ENCODE measurements at places on chromosomes 5 and 9.

DNA sequence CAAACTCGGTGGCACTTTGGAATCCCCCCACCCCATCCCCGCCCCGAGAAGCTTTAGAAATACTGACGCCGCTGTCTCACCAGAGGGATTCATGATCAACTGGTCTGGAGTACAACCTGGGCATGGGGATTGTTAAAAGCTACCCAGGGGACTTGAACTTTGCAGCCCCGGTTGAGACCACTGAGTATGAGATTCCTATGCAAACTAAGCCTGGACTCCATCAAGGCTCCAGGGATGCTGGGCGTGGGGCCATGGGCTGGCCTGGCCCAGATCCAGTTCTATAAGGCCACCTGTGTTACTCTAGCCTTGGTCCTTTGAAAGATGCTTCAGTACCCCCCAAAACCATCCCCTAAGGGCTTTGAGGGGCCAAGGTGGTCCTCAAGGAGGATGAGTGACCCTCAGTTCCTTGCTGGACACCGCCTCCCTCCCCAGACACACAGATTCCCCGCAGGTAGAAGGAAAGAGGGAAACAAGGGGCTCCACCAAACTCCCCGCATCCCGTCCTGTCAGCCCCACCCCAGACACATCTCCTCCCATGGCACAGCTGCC is 68.5 kb downstream of the MRPL36 start:
- DNase-seq = no peak

- no peak for DNase-seq
These were observed 351 bp upstream of the MSX2 start for GRCh38 chr5:174723979-174724483.

GRCh38 chr5:67196537-67197059 is at the start of gene CD180:
Gene CD180, minus strand, starts transcription at chr5:67196799. Its CDS starts 158 bp downstream, at chr5:67196641.
- no peak for DNase-seq

DNA sequence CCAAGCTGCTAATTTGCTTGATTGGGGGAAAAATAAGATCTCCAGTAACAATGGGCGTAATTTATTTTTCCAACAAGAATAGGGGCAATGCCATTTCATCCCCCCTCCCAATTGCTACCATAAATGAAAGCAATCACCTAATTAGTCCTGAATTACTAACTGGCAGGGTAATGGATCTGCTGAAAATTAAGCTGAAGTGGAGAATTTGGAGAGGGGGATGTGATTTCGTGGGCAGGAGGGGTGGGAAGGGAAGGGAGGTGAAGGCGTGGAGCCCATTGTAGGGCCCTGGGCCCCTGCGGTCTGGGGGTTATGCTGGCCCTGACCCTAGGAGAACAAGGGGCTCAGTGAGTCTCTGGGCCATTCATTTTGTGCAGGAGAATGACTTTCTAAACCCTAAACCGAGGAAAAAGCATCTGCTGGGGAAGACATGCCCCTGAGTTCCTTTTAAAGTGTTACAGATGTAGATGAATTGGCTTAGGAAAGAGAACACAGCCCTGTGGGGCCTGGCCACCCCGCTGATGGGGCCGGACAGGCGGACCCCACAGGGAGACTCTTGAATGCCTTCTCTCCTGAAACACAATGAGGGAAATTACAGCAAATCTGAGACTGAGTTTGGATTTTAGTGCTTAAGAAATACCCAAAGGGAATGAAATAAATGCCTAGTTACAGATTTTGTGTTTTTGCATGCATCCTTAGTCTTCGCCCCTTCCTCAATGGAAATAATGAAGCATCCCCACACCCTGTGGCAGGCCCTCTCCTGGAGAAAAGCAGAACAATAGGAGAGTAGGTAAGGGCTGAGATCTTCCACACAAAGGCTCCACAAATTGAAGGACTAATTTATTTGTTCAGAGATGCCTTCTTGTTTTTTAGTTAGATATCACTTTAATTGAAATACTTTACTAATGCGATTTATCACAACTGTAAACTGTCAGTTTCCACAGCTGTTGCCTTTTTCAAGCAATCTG is 143.2 kb downstream of the PSAT1 start:
- DNase-seq = no peak

DNA sequence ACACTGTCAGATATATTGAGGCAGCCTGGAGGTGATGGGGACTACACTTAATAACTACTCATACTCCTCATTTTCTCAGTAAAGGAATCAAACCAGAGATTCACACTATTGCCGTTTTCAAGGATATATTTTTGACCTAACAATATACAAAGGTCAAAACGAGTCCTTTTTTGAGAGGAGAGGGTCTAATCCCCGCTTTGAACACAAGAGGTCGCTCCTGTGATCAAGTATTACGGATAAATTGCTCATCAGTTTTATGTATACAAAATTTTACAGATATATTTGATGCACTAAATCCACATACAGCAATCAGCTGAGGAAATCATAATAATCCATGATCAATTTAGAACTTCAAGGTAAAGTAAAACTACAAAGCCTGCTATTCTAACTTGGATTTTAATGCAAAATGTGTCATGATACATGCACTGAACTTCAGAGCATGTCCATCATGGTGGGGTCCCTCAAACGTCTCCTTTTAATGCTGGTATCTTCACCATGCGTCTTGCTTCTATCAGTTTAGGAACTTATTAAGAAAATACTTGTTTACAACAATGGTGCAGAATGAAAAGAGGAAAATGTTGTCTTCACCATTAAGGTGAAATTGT is 2.5 kb upstream of the ISL1 start:
- no peak for DNase-seq

DNA sequence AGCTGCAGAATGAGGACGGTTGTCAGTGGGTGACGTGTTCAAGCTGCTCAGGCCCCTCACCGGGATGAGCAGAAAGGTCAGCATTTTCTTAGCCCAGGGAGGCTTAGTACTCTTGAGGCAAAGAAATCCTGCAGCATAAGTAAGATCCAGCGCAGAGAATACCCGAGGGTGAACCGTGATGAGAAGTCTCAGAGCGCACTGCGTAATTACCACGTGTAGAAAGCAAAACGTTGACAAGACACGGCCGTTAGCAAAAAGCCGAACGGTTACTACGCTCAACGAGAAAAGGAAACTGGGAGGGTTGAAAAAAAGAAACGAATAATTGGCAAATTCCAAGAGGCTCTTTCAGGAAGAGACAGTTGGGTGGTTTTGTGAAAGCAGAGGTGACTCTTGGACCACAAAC is 104.0 kb downstream of the COL23A1 start:
- DNase-seq = no peak

DNA sequence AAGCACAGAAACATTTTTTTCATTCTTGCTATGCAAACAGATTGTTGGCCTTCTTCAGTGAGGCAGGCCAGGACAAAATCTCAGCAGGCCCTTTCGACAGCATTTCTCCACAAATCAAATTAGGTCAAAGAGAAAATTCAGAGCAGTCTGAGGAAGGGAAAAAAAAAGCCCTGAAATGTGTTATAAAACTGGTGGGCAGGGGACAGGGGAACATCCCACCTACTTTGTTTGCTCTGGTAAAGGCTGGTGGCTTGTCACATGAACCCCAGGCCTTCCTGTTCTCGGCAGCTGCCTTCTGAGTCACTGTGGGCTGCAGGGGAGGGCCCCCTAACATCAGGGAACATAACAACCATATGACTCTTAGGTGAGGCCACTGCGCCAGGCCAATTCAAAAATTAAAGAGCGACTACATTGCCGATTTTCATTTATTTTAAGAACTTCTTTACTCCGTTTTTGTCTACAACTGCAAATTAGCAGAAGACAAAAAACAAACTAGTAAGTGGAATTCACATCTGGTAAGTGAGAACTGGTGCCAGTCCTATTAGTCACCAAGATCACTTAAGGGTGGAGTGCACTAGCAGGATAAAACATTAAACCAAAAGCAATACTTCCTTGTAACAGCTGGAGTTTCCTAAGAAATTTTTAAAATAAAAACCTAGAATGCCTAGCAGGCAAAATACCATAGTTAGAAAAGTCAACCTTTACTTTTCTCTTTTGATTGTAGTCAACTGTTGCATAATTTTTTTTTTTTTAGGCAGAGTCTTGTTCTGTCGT is 46.2 kb upstream of the DENND4C start:
- DNase-seq = peak; percentile 50

DNA sequence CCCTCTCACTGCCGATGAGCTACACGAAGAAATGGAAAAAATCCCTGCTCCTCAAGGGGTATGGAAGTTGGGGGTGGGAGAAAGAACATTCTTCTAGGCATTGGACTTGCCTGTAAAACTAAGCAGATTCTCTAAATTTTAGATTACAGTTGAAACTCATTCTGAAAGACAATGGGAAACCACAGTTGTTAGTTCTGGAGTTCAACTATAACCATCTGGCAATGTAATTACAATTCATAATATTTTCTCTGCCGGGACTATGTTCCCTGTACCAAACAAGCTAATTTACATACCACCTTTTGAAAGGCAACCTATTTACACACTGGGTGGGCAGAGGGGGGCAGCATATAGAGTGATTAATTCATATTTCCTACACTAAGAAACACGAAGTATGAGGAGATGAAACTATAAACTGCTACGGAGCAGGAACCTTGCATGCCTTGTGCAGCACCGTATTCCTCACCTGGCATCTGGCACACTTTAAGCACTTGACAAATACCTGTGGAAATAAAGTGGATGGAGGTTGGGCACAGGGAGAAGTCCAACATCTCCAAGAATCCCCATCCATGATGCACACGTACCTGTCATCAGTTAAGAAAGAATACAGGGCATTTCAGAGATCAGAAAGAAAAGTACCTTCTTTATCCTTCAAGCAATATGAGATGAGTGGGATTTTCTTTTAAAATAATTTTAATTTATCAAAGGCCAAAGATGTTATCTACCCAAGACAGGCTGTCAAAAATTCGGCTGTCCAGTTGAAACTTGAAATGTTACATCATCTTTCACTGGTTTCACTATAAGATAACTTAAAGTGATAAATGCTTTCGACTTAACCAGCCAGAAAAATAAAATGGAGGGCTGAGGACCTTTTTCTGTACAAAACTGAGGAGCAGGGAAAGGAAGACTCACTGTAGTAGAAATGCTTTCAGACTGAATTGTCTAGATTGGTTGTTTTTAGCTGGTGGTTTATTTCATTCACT is 54.2 kb downstream of the SSBP2 start:
- DNase-seq = no peak

Measured in stimulated activated CD4-positive, alpha-beta T cell treated with anti-CD3 and anti-CD28 coated beads, Interleukin-12 subunit alpha, Interleukin-12 subunit beta, amount 100 ng/mL, for 4 hours (primary cell).